CD4-positive, alpha-beta T cell treated with Interferon alpha-2 for 1 hour (primary cell): ENCODE measurements at places on chromosomes 7 and 10.
A peak's percentile ranks its signal among the peaks of the same experiment; 100 is the strongest.

GRCh38 chr7:21251151-21251800 lies 176.6 kb upstream of the SP4 start:
- no peak for DNase-seq

- no peak for DNase-seq
These were observed 1.7 kb upstream of the DPYSL4 start for GRCh38 chr10:132184816-132185593.

DNA sequence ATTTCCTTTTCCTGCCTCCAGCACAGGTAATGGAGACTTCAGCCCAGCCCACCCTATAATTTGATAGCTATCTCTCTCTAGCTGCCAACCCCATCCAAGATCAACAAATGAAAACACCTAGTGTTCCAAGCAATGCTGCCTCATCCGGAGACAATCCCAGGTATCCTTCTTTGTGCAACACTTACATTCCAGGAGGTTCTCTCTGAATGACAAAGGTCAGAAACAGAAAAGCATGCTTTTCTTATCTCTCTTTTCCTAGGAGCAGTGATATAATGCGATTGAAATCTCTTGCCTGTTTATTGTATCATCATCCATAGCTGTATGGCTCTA lies 699.3 kb downstream of the INHBA start:
- no peak for DNase-seq

DNA sequence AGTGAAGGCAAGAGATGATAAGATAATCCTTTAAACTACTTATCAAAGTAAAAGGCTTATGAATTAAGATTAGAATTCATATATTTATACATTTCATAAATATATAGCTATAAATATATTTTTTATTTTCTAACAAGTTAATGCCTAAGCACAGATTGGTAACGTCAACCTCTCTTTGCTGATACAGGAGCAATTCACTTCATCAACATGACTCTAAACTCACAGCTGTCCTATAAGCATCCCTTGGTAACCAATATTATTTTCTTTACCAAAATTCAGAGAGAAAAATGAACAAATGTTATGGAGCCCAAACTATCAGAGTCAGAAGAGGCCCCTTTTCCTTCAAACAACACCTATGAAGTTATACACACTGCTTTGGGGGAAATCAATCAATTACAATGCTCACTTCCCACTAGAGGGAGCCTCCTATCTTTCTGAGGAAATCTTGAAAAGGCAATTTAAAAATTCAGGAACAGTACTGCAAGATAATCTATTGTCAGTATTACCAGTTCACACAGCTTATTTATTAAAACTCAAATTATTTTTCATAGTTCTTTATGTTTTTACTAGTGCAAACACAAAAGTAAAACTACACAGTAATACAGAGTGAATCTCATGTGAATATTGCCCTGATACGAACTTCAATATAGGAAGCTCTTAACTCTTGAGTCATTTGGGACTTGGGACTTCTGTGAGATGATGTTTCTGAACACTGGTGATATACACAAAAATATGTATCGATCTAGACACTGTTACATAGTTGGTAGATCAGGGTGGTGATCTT lies 51.0 kb upstream of the NOBOX start:
- no peak for DNase-seq

- no peak for DNase-seq
These were observed 253.4 kb downstream of the USP6NL start for GRCh38 chr10:11358011-11358410.

- DNase-seq, result no peak
These were observed 19.9 kb downstream of the TCAF1 start for GRCh38 chr7:143882020-143882603.

DNA sequence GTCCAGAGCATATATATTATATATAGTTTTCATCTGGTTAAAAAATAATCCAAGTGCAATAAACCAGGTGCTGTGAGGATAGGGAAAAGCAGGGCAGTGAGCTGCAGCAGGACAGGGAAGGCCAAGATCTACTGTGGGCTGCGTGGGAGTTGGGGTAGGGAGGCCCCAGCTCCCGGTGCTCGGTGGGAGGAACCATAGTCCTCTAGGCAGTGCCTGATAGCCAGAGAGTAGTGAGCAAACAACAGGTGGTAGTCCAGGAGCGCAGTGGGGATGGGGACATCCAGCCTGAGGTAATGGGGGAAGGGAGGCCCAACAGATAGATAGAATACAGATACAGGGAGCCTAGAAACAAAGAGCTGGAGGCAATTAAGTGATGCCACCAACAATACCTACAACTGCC lies 4.1 kb upstream of the BMPR1A start:
- no peak for DNase-seq

- peak; percentile 45 for DNase-seq
These were observed 17.2 kb upstream of the SLC18A3 start for GRCh38 chr10:49592726-49593563.

GRCh38 chr10:130553826-130554225 lies 417.6 kb downstream of the GLRX3 start:
- DNase-seq, result no peak

DNA sequence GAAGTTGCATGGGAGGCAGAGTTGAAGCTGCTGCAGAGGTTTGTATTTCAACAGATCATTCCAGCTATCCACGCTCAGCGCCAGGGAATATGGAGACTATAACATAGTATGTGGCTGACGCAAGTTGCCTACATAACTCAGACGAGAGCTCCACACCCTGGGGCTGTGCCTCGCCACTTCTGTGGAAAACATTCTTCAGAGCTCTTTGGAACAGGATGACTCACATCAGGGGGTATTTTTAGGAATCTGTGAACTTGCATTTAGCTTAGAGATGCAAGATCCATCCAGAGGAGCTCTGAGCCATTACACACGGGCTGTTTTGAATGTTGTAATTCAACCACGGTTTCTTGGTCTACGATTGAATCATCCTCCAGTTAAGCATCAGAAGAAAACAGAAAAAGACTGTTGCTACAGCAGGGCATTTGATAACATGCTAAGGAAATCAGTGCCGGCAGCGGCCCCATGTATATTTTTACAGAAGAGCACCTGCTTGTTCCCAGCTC lies 481.5 kb upstream of the AKR1E2 start:
- no peak for DNase-seq

GRCh38 chr7:20172736-20173334 lies 44.3 kb downstream of the MACC1 start:
- no peak for DNase-seq

GRCh38 chr7:86600506-86601290 lies 43.0 kb upstream of the GRM3 start:
- DNase-seq, result no peak

DNA sequence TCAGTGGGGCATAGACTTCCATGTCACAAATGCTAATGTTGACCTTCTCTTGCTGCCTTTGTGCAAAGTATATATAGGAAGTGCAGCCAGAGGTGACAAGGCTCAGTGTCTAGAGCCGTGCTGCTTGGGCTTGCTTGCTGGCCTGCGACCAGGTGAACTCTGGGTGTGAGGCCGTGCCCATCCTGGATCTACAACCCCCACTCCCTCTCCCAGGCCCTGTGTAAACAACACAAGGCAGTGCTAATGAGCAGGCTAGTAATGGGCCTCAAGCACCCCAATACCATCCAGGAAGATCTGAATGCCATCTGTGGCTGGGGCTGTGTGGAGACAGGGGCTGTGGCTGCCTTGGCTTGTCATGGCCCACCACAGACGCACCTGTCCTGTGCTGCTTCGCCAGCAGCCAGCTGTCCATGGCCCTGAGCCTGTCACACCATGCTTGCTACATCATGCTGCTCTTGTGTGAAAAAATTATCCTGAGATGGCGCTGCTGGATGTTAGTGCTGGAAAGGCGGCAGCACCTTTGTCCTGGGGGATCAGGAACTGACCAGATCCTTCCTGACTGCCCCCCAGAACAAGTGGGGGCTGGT lies 107.6 kb upstream of the ZNF92 start:
- no peak for DNase-seq

DNA sequence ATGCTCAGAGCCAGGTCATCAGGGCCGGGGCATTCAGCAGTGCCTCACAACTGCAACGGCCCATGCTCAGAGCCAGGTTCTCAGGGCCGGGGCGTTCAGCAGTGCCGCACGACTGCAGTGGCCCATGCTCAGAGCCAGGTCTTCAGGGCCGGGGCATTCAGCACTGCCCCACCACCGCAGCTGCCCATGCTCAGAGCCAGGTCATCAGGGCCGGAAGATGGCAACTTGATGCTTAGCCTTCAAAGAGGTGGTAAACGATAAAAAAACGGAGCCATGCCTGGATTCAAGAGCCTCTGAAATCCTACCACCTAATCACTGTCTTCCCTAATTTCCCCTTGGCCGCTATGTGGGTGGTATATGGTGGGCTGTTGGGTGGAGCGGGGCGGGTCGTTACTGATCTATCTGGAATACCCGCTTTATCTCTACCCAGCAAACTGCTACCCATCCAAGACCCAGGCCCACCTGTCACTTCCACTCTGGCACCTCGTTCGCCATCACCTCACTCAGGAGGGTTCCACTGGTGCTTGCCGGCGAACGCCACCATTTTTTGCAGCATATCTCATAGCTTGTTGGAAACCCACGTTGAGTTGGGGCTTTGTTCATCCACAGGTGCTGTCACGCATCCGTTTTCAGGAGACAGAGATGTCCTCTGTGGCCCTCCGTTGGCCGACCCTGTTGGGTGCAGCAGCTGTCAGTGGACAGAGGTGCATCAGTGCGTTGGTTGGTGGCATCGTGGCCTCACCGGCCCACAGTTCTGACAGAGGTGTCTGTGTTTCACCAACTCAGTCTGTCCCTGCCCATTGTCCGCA lies 221.1 kb downstream of the EBF3 start:
- DNase-seq, result no peak
